ENCODE measurements at places on chromosomes 6 and 20.

- DNase-seq, result no peak
- H3K4me1 ChIP-seq, result no peaks in the 10 kb centered on the region
- H3K4me3 ChIP-seq, result no peak overlapping the region
- no peak overlapping the region for H3K27ac ChIP-seq
- peaks cover 5% of the 10 kb centered on the region for H3K27me3 ChIP-seq
- no peaks in the 10 kb centered on the region for H3K36me3 ChIP-seq
Observed at GRCh38 chr6:125236536-125237327, 65.0 kb downstream of the HDDC2 start.

DNA sequence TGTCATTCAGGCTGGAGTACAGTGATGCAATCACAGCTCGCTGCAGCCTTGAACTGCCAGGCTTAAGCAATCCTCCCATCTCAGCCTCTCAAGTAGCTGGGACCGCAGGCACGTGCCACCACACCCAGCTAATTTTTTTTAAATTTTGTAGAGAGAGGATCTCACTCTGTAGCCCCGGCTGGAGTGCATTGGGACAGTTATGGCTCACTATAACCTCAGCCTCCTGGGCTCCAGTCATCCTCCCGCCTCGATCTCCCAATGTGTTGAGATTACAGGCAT, 86.5 kb downstream of the SERAC1 start:
- no peaks in the 10 kb centered on the region for H3K27me3 ChIP-seq
- no peak overlapping the region for H3K4me3 ChIP-seq
- peaks cover 62% of the 10 kb centered on the region for H3K36me3 ChIP-seq
- peaks cover 15% of the 10 kb centered on the region for H3K4me1 ChIP-seq

DNA sequence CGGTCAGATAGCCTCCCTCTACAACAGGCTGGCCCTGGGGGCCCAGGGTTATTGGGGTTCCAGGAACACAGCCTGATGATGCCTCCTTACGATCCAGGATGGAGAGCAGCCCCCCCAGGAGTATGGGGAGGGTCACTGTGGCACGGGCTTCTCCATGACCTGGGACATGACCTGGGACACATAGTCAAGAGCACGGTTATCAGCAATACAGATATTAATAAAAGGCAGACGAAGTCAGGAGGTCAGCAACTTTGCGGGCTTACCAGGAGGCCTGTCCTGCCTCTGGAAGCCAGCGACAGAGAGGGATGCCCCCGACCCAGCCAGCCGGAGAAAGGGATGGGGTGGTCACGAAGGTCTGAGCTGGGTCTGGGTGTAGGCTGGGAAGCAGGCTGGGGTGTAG, 795 bp downstream of the MMP24OS start:
- peak overlapping the region; percentile 99 for H3K27ac ChIP-seq
- peaks cover 39% of the 10 kb centered on the region for H3K36me3 ChIP-seq
- no peak for DNase-seq
- no peaks in the 10 kb centered on the region for H3K27me3 ChIP-seq
- peaks cover 28% of the 10 kb centered on the region for H3K4me1 ChIP-seq

- no peak for DNase-seq
- no peak overlapping the region for H3K4me3 ChIP-seq
- peaks cover 2% of the 10 kb centered on the region for H3K36me3 ChIP-seq
- no peaks in the 10 kb centered on the region for H3K27me3 ChIP-seq
Observed at GRCh38 chr6:33909737-33910136, 105.9 kb upstream of the MLN start.

GRCh38 chr6:154229786-154230185, 126.8 kb downstream of the IPCEF1 start:
- DNase-seq, result peak; percentile 62
- peak overlapping the region; percentile 93 for H3K27ac ChIP-seq
- peaks cover 65% of the 10 kb centered on the region for H3K4me1 ChIP-seq
- no peaks in the 10 kb centered on the region for H3K27me3 ChIP-seq
- H3K4me3 ChIP-seq, result peak overlapping the region; percentile 62
- H3K36me3 ChIP-seq, result peaks cover 35% of the 10 kb centered on the region

DNA sequence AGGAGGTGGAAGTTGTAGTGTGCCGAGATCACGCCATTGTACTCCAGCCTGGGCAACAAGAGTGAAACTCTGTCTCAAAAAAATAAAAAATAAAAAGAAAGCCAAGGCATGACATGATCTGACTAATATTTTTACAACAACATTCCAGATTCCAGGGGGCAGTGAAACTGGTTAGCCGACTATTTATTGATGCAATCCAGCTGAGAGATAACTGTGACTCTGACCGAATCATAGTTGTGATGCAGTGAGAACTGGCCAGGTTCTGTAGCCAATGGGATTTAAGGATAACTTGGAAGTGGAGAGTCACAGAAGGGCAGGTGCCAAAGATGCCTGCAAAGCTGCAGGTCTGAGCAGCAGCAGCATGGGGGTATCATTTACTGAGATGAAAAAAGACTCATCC, 82.9 kb upstream of the TSHZ2 start:
- no peak overlapping the region for H3K4me3 ChIP-seq
- no peak for DNase-seq
- H3K27ac ChIP-seq, result no peak overlapping the region
- H3K4me1 ChIP-seq, result no peaks in the 10 kb centered on the region
- no peaks in the 10 kb centered on the region for H3K27me3 ChIP-seq
- H3K36me3 ChIP-seq, result no peaks in the 10 kb centered on the region

DNA sequence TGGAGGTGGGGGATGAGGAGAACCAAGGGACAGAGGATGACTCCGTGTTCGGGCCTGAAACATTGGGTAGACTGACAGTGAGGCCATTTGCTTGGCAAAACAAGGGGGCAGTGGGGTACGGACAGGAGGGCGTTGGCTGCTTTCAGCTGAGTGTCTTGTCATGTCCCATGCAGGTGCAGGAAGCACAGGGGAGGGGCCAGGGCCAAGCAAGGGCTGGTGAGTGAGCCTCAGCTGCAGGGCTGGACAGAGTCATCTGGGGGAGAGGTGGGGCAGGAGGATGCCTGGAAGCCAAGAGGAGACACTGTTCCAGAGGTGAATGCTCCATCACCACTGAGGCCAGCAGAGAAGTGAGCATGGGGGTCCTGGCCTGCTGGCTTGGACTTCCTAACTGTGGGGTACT, 78.4 kb downstream of the ERMARD start:
- no peaks in the 10 kb centered on the region for H3K36me3 ChIP-seq
- peaks cover 14% of the 10 kb centered on the region for H3K27me3 ChIP-seq
- no peak overlapping the region for H3K4me3 ChIP-seq
- no peak overlapping the region for H3K27ac ChIP-seq
- no peak for DNase-seq

DNA sequence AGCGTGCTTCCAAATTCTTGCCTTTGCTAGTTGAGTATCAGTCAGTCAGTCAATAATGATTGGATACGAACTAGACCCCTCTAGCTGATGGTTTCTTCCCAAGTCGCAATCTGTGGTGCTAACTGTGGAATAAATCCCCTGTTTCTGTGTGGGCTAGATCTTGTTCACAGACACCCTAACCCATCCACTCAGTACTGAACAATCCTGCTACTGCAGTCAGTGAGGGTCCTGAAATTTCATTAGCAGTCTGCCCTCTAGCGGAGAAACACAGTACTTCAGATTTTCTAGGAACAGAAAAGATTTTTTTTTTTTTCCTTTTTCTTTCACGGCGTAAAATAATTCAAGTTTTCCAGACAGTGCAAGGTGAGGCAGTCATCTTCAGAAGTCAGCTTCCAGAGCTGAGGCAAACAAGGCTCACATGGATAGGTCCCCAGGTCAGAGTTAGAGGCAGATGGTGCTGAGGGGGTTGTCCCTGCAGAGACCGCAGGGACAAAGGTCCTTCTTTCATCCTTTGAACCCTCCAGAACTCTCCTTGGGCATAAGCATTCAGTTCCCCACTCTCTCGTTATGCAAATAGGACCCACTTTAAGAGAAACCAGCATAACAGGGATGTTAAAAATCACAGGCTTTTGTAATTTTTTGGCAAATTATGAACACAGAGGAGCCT, 119.6 kb downstream of the SCML4 start:
- H3K27me3 ChIP-seq, result no peaks in the 10 kb centered on the region
- peaks cover 39% of the 10 kb centered on the region for H3K36me3 ChIP-seq
- peak; percentile 46 for DNase-seq

GRCh38 chr6:157841211-157841840, 18.3 kb downstream of the SNX9 start:
- no peaks in the 10 kb centered on the region for H3K27me3 ChIP-seq
- H3K27ac ChIP-seq, result no peak overlapping the region
- DNase-seq, result no peak
- no peak overlapping the region for H3K4me3 ChIP-seq
- peaks cover 30% of the 10 kb centered on the region for H3K4me1 ChIP-seq

GRCh38 chr6:75347898-75348610, 63.5 kb upstream of the TMEM30A start:
- no peaks in the 10 kb centered on the region for H3K36me3 ChIP-seq
- H3K27me3 ChIP-seq, result peaks cover 37% of the 10 kb centered on the region
- H3K4me3 ChIP-seq, result no peak overlapping the region
- DNase-seq, result no peak
- H3K27ac ChIP-seq, result no peak overlapping the region

GRCh38 chr6:56869346-56869745, 85.6 kb upstream of the BEND6 start:
- H3K27me3 ChIP-seq, result peaks cover 5% of the 10 kb centered on the region
- no peaks in the 10 kb centered on the region for H3K4me1 ChIP-seq
- DNase-seq, result no peak
- no peak overlapping the region for H3K27ac ChIP-seq

DNA sequence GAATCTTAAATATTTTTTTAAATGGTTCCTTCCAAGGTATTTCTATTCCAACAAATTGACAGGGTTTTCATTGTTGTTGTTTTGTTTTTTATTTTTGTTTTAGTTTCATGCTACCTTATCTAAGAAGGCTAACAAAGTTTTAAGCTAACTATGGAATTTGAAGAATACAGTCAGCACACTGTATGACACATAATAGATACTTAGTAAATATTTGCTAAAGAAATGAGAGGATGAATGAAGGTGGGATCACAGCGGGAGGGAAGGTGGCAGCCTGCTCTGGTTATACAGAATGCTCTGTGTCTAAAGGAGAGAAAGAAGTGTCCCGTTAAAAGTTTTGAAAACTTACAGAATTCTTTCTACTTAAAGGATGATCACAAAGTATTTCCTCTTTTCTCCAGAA, 43.7 kb upstream of the DST start:
- no peaks in the 10 kb centered on the region for H3K4me1 ChIP-seq
- no peak overlapping the region for H3K27ac ChIP-seq
- H3K27me3 ChIP-seq, result peaks cover 2% of the 10 kb centered on the region
- no peaks in the 10 kb centered on the region for H3K36me3 ChIP-seq
- no peak overlapping the region for H3K4me3 ChIP-seq

DNA sequence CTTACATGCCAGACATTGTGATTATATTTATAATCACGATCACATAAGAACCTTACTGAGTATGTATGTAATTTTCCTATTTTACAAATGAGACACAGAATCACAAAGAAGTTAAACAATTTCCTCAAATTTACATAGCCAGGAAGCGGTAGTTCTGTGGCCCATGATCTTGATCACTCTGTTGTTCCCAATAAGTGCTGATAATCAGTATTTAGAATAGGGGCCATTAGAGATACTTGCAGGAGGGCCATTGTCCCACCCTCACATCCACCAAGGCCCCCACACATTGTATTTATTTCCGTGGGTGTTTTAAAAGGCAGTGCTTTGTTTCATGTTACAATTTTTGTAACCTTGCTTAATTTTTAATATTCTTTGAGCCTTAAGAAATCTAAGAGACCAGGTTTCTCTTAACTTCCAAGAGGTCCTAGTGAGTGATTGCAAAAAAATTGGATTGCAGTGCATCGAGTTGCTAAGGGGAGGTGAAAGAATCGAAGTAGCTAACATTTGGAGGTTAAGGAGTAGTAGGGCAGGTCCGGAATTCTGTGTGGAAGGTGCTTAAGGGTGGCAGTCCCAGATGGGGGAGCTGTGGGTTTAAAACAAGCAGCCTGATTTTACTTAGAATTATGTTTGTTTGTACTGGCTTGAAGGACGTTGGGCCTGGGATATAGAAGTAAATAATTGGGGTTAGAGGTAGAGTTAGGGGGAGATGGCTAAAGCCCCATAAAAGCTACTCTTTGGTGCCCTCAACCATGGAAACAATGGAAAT, 339.4 kb downstream of the CDKAL1 start:
- H3K4me3 ChIP-seq, result no peak overlapping the region
- H3K27me3 ChIP-seq, result no peaks in the 10 kb centered on the region
- H3K27ac ChIP-seq, result no peak overlapping the region
- H3K36me3 ChIP-seq, result peaks cover 1% of the 10 kb centered on the region

GRCh38 chr20:43322851-43323250, 133.1 kb upstream of the PTPRT start:
- no peaks in the 10 kb centered on the region for H3K27me3 ChIP-seq
- H3K27ac ChIP-seq, result no peak overlapping the region
- H3K4me3 ChIP-seq, result no peak overlapping the region
- no peaks in the 10 kb centered on the region for H3K4me1 ChIP-seq

GRCh38 chr6:51213811-51214210, 395.1 kb downstream of the TFAP2B start:
- no peaks in the 10 kb centered on the region for H3K36me3 ChIP-seq
- H3K27ac ChIP-seq, result no peak overlapping the region
- no peak for DNase-seq
- no peak overlapping the region for H3K4me3 ChIP-seq

- H3K4me3 ChIP-seq, result no peak overlapping the region
- no peaks in the 10 kb centered on the region for H3K4me1 ChIP-seq
- DNase-seq, result no peak
- H3K27me3 ChIP-seq, result no peaks in the 10 kb centered on the region
- H3K27ac ChIP-seq, result no peak overlapping the region
- peaks cover 24% of the 10 kb centered on the region for H3K36me3 ChIP-seq
Observed at GRCh38 chr20:41513829-41514228, 104.3 kb downstream of the CHD6 start.

GRCh38 chr6:31079656-31080261, 32.6 kb downstream of the C6orf15 start:
- peak; percentile 83 for DNase-seq
- H3K36me3 ChIP-seq, result no peaks in the 10 kb centered on the region
- H3K27ac ChIP-seq, result no peak overlapping the region
- peaks cover 8% of the 10 kb centered on the region for H3K27me3 ChIP-seq
- peak overlapping the region; percentile 10 for H3K4me3 ChIP-seq

DNA sequence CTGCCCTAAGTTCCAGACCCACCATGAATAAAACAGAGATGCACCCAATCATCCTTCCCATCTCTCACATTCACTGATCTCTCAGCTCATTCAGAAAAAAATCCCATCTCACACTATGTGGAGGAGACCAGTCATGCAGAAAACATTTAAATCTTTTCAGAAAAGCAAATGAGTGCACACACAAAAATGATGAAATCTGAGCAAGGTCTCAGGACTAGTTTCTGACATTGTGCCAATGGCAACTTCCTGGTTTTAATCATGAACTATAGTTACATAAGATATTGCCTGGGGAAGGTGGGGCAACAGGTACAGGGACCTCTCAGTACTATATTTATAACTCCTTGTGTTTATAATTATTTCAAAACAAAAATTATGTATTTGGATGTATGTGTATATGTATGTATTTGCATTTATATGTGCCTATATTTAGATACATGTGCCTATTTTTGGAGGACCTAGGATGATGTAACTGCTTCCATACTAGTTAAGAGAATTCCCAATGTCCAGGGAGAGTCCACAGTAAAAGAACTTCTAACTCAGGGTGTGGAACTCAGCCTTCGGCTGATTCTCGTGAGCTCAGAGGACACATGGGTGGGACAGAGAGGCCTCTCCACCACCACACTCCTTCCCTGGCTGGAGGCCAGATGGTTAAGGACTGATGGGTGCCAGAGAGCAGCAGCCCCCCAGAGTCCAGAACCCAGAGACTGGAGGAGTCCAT, 71.7 kb upstream of the MAP3K4 start:
- H3K27me3 ChIP-seq, result peaks cover 2% of the 10 kb centered on the region
- H3K36me3 ChIP-seq, result no peaks in the 10 kb centered on the region
- no peak overlapping the region for H3K4me3 ChIP-seq

Measured in activated CD4-positive, alpha-beta T cell treated with anti-CD3 and anti-CD28 coated beads, Interleukin-2, amount 10 ng/mL, durations not matched to agents 7 days and 5 days (primary cell).